Activated naive CD4-positive, alpha-beta T cell treated with anti-CD3 and anti-CD28 coated beads, Interleukin-2, amount 10 ng/mL, durations not matched to agents 7 days and 5 days (primary cell): ENCODE measurements at places on chromosomes 7 and 10.

- DNase-seq: no peak
Measured at GRCh38 chr7:55174456-55174855, 155.6 kb downstream of the EGFR start.

DNA sequence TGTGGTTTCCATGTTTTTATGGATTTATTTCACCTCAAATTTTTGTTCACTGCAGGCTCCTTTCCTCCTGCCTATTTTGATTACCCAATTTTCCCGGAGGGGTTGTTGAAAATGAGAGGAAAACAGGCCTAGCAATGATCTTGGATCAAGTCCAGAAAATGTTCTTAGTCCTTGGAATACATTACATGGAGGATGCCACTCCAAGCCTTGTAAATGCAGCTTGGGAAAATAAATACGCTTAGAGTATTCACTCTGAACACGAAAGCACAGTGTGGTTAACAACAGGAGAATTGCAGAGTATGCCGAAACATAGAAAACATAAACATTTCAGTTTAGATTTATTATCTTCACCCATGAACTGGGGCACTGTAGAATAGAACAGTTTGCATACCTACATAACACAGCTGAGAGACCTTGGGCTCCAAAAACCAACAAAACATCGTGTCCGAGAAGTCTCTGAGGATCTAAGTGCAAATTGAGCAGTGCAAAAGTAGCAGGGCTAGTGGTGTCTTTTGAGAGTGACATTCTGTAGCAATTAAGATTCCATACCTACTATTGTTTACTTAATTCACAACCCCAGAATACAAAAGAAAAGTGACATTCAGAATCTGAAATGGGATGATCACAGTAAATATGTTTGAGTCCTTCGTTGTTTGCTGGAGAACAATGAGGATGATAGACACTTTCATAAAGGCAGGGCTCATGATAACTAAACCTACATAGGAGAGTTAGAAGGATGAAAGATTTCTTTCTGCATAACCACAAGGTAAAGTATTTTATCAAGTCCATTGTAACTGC lies 7.6 kb upstream of the CD36 start:
- DNase-seq: no peak

GRCh38 chr10:27500886-27501285 lies 3.2 kb upstream of the RAB18 start:
- no peak for DNase-seq

- DNase-seq: no peak
Measured at GRCh38 chr7:84663224-84663623, 468.6 kb upstream of the SEMA3A start.

GRCh38 chr10:47116445-47116844 lies 183.6 kb upstream of the GDF10 start:
- DNase-seq: no peak

- DNase-seq: no peak
Measured at GRCh38 chr7:134941185-134941900, 45.0 kb upstream of the AGBL3 start.
